ENCODE measurements at places on chromosomes 5 and 9. TPM values are rescaled to one million over a fixed set of nuclear protein-coding genes. Genes with fewer than 3 reads are reported as not detected.

EQTN gene
- 0.23 TPM for polyA plus RNA-seq

PCDHGB1 gene
- polyA plus RNA-seq: 1.3 TPM

ENHO gene
- 60.4 TPM for polyA plus RNA-seq

RASEF gene
- polyA plus RNA-seq: 1.2 TPM

INSL4 gene
- not detected for polyA plus RNA-seq

SNAPC4 gene
- 6.9 TPM for polyA plus RNA-seq

CD72 gene
- polyA plus RNA-seq: 4.5 TPM

LAMC3 gene
- 11.5 TPM for polyA plus RNA-seq

MELK gene
- polyA plus RNA-seq: 26.2 TPM

C5 gene
- polyA plus RNA-seq: 0.46 TPM

ZSWIM6 gene
- polyA plus RNA-seq: 7.9 TPM

PCDHA5 gene
- polyA plus RNA-seq: 0.28 TPM

ARL10 gene
- 3.6 TPM for polyA plus RNA-seq

GZMA gene
- polyA plus RNA-seq: not detected

PCDHA9 gene
- polyA plus RNA-seq: 0.17 TPM

PAPPA gene
- polyA plus RNA-seq: 0.18 TPM

FCHO2 gene
- 4.3 TPM for polyA plus RNA-seq

HAPLN1 gene
- 0.56 TPM for polyA plus RNA-seq

MSANTD3 gene
- polyA plus RNA-seq: 10.4 TPM

DRD1 gene
- 0.05 TPM for polyA plus RNA-seq

GRM6 gene
- polyA plus RNA-seq: 0.02 TPM

TCF7 gene
- polyA plus RNA-seq: 4.7 TPM

C5orf63 gene
- polyA plus RNA-seq: 0.78 TPM

PAEP gene
- polyA plus RNA-seq: 0.19 TPM

GFI1B gene
- polyA plus RNA-seq: 0.11 TPM

FOXD4L6 gene
- not detected for polyA plus RNA-seq

PDGFRB gene
- 4.2 TPM for polyA plus RNA-seq

PPIC gene
- 8.5 TPM for polyA plus RNA-seq

PCDHB11 gene
- 0.63 TPM for polyA plus RNA-seq

GRIA1 gene
- 1.1 TPM for polyA plus RNA-seq

AGTPBP1 gene
- polyA plus RNA-seq: 10.0 TPM

FAT2 gene
- polyA plus RNA-seq: 0.12 TPM

ADAMTSL1 gene
- polyA plus RNA-seq: 1.1 TPM

SLC25A48 gene
- 1.3 TPM for polyA plus RNA-seq

PCSK5 gene
- 5.6 TPM for polyA plus RNA-seq

KCNV2 gene
- polyA plus RNA-seq: not detected

SPINK7 gene
- not detected for polyA plus RNA-seq

ERMP1 gene
- 8.3 TPM for polyA plus RNA-seq

FOXD4L4 gene
- 0.03 TPM for polyA plus RNA-seq

LCP2 gene
- polyA plus RNA-seq: 0.33 TPM

INSL6 gene
- polyA plus RNA-seq: not detected

CCL27 gene
- 0.28 TPM for polyA plus RNA-seq

PNPLA7 gene
- polyA plus RNA-seq: 0.36 TPM

ZBED3 gene
- 7.3 TPM for polyA plus RNA-seq

IRGM gene
- polyA plus RNA-seq: 0.11 TPM

FGD3 gene
- 1.4 TPM for polyA plus RNA-seq

SPAAR gene
- polyA plus RNA-seq: 0.33 TPM

OSMR gene
- 1.5 TPM for polyA plus RNA-seq

FST gene
- 9.8 TPM for polyA plus RNA-seq

FUT7 gene
- not detected for polyA plus RNA-seq

CCL21 gene
- polyA plus RNA-seq: not detected

CDH9 gene
- 1.0 TPM for polyA plus RNA-seq

ARHGEF28 gene
- 0.31 TPM for polyA plus RNA-seq
